Mesendoderm (in vitro differentiated cells): ENCODE measurements at places on chromosomes 3 and 15.

DNA sequence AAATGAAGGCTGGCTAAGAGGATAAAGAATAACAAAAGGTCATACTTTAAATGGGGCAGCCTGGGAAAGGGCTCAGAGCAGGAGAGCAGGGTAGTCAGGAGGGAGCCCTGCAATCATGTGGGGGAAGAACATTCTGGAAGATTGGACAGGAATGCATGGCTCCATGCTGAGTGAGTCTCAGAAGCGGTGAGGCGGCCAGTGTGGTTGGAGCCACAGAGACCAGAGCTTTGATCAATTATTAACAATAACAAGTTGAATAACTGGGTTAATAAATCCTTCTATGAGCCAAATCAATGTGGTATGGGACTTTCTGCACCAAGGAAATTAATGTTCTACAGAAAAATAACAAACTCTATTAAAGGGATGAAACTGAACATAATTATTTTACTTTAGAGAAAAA is 57.9 kb upstream of the DCUN1D1 start:
- no peak for DNase-seq

- DNase-seq: no peak
Observed at GRCh38 chr3:2097641-2098191, 950 bp upstream of the CNTN4 start.

DNA sequence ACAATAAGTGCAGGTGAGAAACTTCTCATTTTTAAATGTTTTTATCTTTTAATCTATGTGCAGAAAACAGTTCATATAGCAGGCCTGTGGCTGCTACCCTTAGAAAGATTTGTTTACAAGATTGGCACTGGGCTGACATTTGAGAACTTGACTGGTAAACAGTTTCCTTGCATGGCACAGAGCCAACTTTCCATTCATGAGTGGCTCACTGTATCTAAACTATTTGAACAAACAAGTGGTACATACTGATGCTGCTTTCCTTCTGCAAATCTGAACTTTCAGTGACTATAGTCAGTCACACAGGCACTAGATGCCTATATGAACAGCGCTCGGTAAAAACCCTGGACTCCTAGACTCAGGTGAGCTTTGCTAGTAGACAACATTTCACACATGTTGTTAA is 6.3 kb upstream of the GTPBP8 start:
- DNase-seq: no peak

DNA sequence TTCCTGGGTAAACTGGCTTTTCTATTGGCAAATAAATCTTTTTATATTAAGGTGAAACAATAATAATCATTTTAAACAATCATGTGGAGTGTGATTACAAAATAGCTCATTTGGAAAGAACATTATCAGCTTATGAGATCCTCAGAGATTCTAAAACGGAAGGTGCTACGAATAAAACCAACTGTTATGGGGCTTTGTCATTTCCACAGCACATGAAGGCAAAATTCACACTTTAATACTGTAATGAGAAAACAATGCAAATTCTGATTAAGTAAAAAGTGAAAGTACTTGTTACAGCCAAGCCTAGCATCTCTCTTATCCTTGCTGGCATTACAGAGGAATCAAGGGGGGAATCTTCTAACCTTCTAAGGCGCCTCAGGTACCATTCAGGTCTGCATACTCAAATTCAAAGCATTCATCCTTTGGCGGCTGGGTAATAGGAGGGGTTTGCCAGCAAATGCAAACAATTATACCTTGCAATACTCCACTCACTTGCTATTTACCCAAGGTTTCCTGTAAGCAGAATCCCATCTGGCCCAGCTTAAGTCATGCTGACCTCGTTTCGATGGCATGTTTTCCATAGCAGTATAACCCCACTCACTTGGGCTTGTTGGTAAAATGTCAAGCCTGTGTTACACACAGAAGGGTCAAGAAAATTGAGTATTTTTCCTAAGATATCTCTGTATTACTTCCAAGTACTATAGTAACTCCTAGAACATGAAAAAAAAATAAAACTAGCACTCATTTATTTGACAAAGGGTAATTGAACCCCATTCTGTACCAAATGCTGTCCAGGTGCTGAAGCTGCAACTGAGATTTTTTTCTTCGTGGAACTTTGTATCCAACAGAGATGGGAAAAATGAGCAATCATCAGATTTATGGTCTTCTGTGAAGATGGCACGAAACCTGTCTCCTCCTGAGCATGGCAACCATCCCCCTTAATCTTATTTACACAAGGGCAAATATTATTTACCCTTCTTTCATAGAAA is 183.7 kb upstream of the LMCD1 start:
- peak; percentile 90 for DNase-seq

DNA sequence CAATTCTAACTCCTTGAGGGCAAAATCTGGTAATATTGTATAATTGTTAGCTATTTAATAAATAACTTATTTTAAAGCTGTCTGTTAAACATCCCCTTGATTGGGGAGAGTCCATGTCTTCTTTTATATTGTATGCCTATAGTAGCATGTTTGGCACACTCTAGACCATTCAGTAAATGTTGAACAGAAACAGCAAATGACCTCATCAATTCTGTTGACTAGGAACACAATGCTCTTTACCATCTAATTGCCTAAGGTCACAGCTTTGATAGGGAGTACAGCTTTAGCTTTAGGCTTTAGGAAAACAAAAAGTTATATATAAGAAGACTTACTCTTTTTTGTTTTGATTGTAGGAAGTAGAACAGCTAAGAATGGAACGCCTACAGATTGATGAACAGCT is 27.0 kb downstream of the DNAJC19 start:
- no peak for DNase-seq
